SW480 (cell line): ENCODE measurements at places on chromosomes 2 and 18.
A peak's percentile ranks its signal among the peaks of the same experiment; 100 is the strongest.

DNA sequence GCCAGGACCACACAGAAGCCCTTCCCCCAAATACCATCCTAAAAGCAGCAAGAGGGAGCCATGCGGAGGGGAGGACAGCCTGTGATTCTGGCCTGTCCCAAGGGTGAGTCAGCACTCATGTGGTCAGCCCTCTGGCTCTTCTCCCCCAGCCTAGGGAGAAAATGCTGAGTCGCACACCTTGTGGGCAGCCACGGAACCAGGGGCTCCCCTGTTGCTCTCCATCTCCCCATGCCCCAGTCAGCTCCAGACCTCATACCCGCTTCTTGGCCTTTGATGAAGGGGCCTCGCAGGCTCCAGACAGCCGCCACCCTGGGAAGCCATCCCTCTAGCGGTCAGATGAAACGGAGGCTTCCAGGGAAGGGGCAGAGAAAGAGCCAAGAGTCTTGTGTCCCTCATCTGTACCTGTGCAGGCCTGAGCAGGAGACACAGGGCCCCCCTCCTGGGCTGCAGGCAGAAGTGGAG is 181.3 kb upstream of the SIX2 start:
- peak; percentile 11 for DNase-seq

- DNase-seq: no peak
Observed at GRCh38 chr18:32707147-32707546, 65.7 kb downstream of the KLHL14 start.

- no peak for DNase-seq
Observed at GRCh38 chr18:2958819-2959298, 54.1 kb downstream of the LPIN2 start.

DNA sequence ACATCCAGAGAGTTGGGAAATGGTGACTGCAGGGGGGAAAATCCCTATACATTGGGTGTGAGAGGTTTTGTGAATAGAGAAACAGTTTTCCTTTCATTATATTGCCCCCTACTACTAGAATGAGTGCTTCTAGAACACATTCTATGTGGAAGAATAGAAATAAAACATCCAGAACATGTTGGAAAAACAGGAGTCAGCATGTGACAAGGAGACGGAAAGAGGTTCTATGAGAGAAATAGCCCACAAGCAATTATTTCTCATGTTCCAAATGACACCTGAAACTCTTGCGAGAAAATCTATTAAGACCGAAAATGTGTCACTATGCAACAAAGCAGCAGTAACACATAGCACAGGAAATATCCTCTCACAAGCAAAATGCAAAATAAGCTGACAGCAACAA is 202.7 kb upstream of the SPOPL start:
- no peak for DNase-seq

- DNase-seq: no peak
Observed at GRCh38 chr2:111903930-111904439, 5.6 kb downstream of the MERTK start.

- peak; percentile 23 for DNase-seq
Observed at GRCh38 chr18:38115201-38115600, 549.6 kb upstream of the CELF4 start.

DNA sequence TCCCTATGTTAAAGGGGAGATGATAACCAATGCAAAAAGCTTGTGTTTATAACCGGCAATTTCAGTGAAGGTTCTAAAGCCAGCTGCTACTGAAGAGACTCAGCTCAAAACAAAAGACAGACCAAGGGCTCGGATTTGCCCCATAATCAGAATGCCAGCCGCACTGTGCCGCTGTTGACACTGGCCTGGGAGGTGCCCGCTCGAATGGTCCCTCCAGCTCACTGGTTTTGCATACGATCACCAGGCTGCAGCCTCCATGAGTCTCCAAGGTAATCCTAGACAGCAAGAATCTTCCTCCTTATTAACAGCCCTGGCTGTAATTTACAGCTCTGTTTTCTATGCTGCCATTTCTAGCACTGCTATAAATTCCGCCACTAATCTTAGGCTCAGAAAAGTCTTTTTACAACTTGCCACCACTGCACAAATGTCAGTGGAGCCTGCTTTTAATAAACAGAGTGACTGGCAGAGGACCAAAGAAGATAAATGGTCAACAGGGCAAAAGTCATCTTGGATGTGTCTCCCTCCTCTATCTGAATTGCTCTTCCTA is 155.7 kb upstream of the SH3BP4 start:
- no peak for DNase-seq

- no peak for DNase-seq
Observed at GRCh38 chr2:60991644-60992043, 25.9 kb upstream of the PEX13 start.

- no peak for DNase-seq
Observed at GRCh38 chr2:213065583-213066442, 85.6 kb downstream of the IKZF2 start.

GRCh38 chr18:55405893-55406406 is 182.0 kb downstream of the TCF4 start:
- no peak for DNase-seq

DNA sequence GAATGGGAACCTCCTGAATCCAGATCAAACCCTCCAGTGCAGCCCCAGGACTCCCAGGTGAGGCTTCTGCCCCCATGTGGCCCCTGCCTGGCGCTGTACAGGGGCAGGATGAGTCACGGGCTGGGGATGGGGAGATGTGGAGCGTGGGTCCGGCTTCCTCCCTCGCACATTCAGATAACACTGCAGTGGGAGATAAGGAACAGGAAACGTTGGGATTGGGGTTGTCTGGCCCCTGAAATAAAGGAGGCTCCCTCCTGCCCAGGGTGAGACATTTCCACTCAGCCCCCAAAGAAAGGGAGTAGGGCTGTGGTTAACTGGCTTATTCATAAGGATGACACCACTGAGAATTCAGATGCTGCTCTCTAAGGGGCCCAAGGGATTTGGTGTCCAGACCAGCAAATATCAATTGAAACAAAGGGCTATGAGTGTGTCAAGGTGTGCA is 30.7 kb downstream of the IGFBP5 start:
- DNase-seq: no peak

DNA sequence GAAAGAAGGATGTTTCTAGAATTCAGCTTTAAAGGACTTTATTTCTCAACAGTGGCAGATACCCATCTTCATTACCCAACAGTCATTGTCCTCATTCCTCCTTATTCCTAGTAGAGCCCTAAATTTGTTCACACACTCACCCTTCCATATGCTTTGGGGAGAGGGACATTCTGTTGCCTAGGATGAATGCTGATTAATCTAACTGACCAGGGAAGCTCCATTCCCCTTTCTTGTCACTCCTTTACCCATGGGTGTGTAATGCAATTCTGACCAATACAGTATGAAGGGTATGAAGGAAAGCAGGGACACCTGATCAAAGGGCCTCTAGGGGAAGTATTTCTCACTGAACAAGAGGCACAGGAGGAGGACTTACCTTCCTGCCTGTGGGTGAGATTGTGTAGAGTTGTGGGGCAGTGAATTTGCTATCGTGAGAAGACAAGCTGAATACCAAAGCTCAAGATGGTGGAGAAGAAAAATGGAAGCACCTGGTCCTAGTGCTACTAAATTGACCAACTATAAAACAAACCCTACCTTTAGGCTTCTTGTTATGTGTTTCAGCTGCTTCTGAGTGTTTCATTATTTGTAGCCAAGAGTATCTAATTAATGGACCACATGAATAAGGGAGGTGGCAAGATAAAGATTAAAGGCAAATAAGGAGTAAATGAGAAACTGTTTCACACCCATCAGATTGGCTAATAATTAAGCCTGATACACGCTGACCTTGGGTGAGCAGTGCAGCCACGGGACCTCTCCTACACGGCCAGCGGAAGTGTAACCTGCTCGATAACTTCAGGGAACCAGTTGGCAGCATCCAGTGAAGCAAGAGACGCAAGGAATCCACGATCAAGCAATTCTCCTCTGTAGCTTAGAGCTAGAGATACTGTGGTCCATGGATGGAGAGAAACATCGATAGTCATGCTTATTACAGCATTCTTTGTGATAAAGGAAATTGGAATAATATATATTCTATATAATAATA is 202.3 kb downstream of the MYCN start:
- peak; percentile 43 for DNase-seq

DNA sequence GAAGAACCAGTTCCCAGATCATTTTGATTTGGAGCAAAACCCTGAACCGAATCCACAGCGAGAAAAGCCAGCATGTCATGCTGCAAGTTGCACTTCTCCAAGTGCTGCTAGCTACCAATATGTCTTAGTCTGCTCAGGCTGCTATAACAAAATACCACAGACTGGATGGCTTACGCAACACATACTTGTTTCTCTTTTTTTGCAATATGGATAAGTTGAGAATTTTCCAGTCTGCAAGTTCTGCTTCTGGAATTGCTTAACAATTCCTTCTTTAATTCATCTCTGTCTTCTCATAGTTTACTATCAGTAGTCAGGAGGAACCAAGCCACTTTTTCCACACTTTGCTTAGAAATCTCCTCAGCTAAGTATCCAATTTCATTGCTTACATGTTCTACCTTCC is 105.9 kb upstream of the RBBP8 start:
- no peak for DNase-seq

- DNase-seq: peak; percentile 90
Observed at GRCh38 chr2:234412726-234413125, 84.2 kb downstream of the ARL4C start.

DNA sequence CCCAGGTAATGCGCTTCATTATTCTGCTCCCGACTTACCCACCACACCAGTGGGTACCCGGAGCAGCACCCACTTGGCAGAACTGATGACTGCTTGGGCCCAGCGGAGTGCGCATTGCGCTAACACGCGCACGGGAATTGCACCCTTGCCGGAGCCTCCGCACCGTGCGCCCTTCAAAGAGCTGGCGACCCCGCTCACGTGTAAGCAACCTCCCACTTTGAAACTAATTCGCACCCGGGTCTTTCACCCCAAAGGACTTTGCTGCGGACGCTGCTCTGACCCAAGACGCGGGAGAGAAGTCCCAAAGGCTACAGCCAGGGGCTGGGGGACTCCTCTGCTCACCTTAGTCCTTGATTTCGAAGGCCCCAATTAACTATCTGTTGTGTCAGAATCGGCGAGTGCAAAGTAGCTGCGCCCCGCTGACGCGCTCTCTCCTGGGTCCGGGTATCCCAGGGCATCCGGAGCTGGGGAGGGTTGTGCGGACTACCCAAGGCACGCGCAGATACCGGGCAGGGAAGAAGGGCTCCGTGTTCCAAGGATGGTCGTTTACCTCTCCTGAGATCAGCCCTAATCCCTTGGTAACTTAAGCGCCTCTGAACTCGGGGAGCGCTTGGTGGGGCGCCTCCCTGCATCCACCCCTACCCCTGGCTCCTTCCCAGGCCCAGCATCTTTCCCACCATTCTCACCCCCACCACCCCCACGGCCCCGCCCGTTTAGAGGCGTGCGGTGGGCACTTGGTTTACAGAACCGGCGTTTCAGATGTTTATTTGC is 13.1 kb upstream of the SATB2 start:
- no peak for DNase-seq

DNA sequence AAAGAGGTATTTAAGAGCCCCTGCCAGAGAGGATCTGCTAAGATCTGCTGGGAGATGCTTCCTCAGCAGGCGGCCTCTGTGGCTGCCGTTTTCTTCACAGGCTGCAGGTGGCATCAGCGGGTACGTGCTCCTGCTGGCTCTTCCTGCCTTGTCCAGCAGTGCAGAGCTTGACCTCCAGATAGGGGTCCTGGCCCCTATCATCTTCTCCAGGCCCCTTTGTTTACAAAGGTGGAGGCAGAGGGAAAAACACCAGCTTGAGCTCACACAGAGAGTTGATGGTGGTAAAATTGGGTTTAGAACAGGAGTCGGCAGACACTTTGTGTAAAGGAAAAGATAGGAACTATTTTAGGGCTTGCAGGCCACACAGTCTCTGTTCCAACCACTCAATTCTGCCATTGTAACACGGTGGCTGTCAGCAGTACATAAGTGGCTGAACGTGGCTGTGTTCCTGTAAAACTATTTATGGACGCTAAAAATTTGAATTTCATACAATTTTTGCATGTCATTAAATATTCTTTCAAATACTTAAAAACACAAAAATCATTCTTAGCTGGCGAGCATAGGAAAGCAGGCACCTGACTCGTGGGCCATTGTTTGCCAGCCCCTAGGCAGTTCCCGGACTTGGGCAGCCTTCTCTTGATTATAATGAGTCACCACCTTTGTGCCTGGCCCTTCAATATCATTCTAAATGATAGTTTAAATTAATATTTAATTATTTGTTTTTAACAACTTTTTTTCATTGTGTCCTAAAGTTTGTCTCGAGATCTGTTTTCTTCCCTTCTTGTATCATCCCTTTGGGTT is 98.2 kb upstream of the B3GNT7 start:
- peak; percentile 26 for DNase-seq

DNA sequence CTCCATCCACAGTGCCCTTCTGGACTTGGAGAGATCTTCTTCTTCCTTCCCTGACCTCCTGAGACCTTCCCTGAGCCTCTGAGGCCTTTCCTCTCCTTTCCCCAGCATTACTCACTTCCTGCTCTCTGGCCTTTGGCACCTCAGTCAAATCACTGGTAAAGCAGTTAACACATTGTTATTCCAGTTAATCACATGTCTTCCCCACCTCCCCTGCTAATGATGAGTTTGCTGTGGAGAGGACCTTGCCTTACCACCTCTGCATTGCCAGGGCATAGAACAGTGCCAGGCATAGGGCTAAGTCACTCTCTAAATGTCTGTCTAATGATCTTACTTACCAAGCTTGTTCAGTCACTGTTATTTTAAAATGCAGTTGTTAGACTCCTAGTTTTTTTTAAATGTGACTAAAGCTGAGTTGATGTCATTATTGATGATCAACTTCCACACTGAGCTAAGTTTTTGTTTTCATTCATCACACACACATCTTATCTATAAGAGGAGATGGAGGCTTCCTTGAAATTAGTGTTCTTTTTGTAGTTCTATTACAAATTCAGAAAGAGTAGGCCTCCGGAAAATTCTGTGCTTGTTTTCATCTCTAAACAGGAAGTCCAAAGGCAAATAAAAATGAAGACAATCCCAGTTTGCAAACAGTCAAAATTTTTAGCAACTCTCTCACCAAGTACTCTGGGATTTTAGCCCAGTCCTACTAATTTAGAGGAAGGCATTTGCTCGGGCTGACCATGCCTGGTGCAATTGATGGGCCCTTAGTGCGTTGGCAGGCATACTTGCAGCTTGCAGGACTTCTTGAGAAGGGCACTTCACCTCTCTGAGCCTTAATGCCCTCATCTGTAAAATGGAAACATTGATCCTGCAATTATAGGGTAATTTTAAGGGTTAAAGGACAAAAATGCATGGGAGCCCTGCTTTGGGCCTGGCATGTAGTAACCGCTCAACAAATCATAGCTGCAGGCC is 113.7 kb upstream of the SPRED2 start:
- peak; percentile 26 for DNase-seq

DNA sequence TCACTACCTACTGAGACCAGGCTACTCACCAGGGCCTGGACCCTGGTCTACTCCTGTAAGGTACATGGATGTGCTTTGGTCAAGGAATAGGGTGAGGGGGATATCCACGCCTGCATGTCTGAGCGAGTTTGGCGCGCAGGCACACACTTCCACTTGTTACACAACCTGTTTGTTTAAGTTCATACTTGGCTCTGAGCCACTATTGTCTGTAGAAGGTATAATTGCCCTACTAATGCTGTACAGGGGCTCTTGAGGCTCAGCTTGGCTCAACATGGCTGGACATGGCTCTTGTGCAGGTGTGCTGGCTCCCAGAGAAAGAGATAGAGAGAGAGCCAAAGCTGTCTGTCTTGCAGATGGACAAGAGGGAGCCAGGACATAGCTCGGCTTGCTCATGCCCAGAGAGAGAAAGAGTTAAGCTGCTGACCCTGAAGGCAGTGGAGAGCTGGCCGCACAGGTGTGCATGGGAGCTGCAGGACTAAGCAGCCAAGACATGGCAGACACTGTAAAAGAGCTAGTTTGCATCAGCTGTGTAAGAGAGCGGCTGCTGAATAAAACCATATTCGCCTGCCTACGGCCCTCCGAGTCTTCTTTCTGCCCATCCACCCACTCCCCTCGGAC is 35.2 kb downstream of the NPPC start:
- DNase-seq: no peak
